ENCODE measurements at places on chromosomes 6 and 20.

DNA sequence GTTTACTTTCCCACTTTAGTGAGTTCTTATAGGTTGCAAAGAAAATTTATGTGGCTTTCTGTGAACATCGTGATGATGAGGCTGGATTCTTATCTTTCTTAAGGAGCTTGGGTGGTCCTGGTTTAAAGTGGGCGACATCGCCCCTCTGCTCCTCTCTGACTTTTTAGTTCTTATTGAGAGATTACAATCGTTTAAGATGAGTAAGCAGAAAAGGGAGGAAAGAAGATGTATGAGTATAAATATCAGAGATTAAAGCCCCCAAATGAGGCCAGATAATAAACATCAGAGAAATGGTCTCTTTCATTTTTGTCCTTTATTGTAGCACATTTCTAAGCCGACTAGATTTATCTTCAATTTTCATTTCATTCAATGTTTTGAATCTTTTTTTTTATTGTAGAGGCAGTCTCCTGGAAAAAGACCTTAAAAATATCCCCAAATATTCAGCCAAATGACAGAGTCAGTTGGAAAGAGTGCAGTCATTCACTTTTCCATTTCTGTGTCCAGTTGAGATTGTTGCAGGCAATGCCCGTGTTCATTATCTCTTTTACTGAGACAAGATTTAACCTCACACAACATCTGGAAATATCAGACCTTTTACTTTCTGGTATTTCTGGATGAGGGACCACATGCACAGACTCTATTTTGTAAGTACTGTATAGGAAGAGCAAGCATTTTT, 62.0 kb upstream of the PDE7B start:
- no peak for DNase-seq

DNA sequence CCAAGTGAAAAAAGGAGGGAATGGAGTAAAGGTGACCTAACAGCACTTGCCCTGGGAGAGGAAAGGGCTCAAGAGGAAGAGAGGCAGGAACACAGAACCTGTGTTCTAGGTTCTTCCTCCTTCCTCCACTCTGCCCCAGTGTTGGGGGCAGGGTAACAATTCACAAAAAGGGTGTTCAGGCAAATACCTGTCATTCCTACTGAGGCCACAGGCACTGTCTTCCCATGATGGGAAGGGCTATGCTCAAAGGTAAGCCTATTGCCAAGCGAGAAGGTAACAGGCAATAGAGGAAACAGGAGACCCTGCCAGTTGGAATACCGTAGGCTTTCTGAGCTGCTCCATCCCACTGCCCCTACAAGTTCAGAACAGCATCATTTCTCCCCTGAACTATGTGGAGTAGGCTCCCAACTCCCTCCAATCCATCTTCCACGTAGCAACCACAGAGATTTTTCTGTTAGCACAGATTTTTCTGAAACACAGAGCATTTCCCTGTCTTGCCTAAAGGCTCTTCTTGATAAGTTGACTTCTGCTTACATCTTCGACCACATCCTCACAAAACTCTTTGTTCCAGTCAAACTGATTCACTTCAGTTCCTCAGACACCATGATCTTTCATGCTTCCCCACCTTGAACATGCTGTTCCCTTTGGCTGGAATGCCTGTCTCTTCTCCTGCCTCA, 2.7 kb downstream of the AGPAT1 start:
- no peak for DNase-seq

GRCh38 chr20:16423311-16424212, 149.7 kb downstream of the KIF16B start:
- no peak for DNase-seq

DNA sequence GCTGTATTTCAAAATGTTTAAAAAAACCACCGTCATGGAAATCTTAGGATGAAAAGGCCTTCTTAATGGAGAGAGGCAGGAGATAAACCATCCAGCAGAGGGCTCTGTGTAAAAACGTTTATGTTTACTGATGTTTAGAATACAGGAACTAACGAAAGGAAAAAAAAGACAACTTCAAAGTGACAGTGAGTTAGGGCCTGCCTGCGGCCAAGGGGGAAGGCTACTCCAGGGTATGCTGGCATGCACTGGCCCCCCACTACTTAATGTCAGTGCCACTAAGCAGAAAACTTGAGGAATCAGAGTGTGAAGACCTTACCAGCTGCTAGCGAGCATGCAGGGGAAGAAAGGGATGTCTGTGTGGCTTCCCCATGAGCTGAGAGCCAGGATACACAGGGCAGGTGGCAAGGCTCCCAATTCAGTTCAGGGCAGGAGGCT, 47.7 kb downstream of the AKAP7 start:
- peak; percentile 75 for DNase-seq

DNA sequence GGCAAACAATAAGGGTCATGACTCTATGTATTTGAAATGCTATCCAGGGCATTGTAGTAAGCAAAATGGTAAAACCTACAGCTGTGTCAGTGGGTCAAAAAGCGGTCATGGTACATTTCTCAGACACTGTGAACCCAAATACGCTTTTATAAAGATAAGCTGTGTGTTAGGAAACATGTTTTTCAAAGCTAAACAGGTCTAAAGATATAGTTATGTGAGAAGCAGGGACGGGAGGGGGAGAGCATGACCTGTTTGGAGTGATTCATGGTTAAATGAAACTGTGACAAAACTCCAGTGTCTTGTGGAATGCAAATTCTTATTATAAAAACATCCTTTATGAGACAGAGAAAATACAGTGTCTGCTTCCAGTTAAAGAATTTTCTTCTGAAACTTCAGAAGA, 205.4 kb upstream of the BMP2 start:
- no peak for DNase-seq

DNA sequence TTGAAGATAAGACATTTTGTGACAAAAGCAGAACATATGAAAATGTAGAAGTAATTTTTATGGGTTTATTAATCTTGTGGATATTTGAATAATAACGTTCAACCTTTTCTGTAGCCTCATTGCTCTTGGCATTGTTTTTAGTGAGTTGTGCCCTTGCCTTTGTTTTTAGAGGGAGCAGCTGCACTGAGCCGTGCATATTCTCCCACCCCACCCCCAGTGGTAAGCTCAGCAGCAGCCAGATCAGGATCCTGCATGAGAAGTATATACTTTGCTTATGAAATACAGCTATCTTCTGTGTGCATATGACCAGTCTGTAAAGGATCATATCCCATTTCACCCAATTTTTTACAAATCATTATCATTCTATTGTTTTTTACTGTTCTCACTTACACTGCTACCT, 184.2 kb downstream of the COL9A1 start:
- no peak for DNase-seq

DNA sequence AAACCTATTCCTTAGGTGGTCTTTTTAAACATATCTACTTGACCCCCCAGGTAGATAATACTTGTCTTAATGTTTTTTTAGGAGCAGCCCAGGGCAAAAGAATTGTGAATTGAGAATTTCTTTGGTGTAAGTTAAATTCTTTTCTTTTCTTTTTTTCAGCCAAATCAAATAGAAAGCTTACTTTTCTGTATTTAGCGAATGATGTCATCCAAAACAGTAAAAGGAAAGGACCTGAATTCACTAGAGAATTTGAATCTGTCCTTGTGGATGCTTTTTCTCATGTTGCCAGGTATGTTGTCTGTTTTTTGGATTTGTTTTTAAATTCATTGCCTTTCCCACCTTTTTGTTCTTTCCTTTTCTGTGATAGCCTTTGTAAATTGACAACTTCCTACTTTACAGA, 6.7 kb downstream of the RPRD1B start:
- no peak for DNase-seq

- no peak for DNase-seq
These were observed 180.6 kb upstream of the CEP162 start for GRCh38 chr6:84408028-84408427.

GRCh38 chr20:53344891-53345290, 248.7 kb downstream of the ZNF217 start:
- DNase-seq, result no peak

GRCh38 chr6:46581459-46582177, 71.0 kb downstream of the CYP39A1 start:
- DNase-seq, result no peak

DNA sequence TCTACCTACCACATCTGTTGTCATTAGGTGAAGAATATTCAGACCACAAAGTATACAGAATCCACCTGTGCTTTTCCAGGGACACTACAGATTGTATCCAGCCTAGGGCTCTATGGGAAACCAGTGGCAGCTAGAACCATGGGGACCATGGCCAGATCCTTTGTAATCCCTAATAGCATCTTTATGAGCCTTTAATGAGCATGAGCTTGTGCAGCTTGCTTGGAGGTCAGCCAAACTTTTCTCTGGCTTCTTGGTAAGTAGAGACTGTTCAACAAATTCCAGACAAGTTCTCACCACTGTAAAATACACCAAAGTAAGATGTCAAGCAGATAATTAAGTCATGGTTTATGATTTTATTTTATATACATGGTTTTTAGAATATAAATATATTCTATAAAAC, 301.6 kb upstream of the ADGRB3 start:
- DNase-seq, result no peak

DNA sequence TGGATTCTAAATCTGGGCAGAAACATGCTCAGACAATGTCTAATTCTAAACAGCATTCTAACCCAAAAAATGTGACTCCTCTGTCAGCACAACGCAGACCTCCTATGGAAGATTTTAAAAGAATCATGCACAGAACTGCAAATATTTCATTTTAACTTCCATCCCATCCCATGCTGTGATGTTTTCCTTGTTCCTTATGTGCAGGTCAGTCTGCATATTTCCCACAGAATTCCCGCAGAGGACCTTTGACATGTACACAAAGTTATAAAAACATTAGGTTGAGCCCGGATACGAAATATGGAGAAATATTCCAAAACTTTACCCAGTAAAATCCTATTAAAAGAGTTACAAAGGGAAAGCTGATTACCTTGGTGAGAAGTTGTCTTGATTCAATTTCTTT, 467.1 kb upstream of the EPHA7 start:
- DNase-seq, result no peak

DNA sequence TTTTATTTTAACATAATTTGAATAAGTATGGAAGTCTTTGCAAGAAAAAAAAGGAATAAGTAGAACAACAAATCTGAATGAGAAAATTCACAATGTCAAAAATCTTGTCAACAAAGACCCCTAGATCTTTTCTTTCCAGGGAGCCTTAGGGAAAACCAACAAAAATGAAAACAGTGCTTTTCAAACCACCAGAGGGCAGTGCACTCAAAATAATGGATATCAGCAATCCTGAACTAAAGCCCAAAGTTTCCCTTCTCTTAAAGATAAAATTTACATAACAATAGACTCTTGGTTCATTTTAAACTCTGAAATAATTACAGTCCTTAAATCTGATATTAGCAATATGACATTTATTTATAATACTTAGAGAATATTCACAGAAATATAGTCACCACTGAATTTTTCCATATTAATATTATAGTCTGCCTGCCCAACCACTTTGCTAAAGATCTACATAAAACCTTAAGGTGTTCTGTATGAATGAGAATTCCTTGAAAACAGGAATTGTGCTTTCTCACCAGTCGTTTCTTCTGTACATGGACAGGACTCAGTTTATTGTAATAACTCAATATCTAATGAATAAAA, 105.3 kb upstream of the BMP5 start:
- DNase-seq, result peak; percentile 52

DNA sequence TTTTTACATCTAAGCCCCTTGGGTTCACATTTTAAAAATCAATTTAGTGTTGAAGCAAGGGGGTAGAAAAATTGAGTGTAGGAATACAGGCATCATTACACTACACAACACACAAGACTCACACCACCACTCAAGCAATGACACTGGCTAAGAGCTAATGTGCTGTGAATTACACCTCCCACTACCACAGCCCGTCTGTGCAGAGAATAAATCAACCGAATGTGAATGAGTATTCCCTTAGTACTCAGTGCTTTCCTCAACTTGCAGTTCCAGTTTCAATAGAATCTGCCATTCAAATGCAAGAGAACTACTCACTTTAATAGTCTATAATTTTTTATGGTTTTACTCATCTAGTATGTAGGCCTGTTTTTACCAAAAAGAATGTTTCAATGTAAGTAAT, 114.4 kb downstream of the PDSS2 start:
- DNase-seq, result no peak

GRCh38 chr20:290084-290831, at the start of gene C20orf96:
Gene C20orf96, minus strand, starts transcription at chr20:290750. Its CDS starts 140 bp downstream, at chr20:290610.
- DNase-seq, result peak; percentile 97

- DNase-seq, result no peak
These were observed 417.8 kb downstream of the CDC5L start for GRCh38 chr6:44805238-44805846.
